Stimulated activated CD8-positive, alpha-beta memory T cell treated with anti-CD3 and anti-CD28 coated beads, Interleukin-4, amount 100 ng/mL, for 48 hours (primary cell): ENCODE measurements at places on chromosomes 5 and 9.

DNA sequence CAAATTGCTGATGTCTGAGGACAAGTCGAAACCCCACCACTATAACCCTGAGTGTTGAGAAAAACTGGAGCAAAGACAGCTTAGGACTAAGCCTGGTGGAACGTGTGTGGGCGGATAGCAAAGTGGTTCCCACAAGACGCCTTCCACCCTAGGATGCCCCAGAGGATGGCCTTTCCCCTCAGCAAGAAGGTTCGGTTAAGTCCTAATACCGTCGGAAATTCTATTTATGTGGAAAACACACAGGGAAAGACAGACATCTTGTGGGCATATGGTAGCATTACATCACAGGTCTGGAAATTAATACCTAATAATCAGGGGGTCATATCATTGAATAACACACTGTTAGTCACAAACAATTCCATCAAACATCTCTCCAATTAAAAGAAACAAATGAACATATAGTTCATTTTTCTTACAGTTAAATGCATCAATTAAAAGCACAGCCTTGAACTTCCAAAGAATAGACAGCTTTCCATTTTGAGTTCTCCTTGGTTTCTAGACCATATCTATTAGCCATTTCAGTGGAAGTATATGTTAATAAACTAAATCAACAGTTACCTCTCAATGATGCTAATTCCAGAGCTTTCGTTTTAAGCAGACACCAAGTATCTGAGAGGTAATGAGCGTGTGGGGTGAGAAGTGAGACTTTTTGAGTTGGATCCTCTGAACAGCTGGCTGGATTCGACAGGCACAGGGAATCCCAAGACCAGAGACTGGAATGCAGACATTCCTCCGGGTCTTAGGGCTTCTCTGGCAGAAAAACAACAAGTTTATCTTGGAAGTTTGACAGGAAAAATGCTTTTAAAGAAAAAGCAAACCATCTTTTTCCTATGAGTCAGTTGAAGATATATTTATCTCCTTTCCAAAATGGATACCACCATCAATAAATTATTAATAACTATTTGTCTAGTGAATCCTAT lies 2.9 kb upstream of the ICE1 start:
- no peak for DNase-seq

GRCh38 chr5:156359476-156359875 lies 32.5 kb downstream of the SGCD start:
- no peak for DNase-seq

DNA sequence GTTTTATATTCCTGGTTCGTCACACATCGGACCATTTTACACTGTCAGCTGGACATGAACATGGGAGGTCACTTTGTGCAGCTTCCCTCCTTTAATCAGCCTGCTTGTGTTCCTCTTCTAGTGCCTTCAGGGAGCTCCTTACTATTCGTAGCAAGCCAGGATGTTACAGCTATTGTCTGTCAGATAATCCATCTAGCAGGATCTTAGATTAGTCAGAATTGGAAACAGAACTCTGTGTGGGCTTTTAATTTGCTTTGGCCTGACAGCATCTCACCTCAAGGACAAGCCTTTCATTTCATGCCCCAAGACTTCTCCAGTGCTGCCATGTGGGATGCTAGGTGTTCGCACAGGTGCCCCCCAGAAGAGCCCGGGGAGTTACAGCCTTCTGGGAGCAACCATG lies 30.2 kb upstream of the EPB41L4B start:
- DNase-seq, result no peak

GRCh38 chr9:89661956-89662717 lies 57.3 kb downstream of the GADD45G start:
- no peak for DNase-seq

GRCh38 chr9:117546894-117547678 lies 132.2 kb upstream of the ASTN2 start:
- peak; percentile 23 for DNase-seq

DNA sequence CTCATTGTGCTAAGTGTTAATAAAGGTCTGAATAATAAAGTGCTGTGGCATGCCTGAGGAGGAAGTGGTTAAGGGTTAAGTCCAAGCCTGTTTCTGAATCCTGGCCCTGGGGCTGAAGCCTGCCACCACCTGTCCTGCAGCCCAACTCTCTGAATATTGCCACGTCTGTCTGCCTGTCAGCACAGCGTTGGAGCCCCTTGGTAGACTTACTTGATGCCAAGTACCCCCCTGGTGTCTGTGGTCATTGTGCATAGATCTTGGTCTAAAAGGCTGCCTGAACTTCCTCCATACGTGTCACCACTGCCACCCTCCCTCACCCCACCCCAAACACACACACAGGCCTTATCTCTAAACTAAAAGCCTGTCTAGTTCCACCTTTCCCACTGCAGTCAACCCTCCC lies 35.4 kb upstream of the SLC2A8 start:
- DNase-seq, result no peak

GRCh38 chr9:88800329-88800682 lies 191.0 kb upstream of the S1PR3 start:
- no peak for DNase-seq

GRCh38 chr5:171907725-171908343 lies 98.6 kb downstream of the FBXW11 start:
- peak; percentile 53 for DNase-seq

GRCh38 chr5:105695941-105696340 lies 1974.8 kb downstream of the EFNA5 start:
- DNase-seq, result no peak

DNA sequence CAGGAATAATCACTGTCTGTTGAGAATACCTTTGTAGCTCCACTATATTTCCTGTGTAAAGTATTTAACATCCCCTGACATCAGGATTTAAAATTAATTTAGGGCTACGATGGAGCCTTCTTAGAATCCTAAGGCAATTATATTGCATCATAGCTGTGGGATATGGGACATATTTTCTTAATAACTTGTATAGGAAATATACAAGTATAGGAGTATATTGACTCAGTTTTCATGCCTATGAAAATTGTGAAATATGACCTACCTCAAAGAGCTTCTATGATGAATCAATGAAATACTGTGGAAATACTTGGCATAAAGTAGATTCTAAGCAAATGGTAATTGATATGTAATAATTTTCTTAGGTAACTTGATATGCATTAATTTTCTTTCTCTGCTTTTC lies 221.0 kb upstream of the KLF4 start:
- DNase-seq, result no peak

GRCh38 chr9:4301296-4301695 lies 1.4 kb upstream of the GLIS3 start:
- DNase-seq, result no peak

DNA sequence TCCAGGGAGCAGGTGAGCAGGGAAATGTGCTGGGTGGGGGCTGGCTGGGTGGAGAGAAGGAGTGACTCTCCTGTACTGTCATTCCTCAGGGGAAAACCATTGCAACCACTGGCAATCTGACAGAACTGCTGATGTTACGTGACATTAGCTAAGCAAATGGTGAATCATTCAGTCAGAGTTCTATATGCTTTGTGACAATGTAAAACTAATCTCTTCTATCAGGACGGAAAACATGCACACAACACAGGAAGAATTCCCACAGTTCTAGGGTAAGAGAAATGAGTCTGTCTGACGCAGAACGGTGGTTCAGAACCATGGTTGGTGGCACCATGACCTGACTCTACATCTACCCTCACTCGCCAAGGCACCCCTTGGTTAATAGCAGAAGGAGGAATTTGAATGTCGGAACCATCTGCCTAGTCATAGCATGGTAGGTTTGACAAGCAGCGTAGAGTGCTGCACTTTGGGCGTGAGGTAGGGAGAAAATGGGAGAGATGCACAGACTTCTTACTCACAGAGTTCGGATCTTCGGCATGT lies 243.6 kb upstream of the PANK3 start:
- no peak for DNase-seq

- no peak for DNase-seq
Measured at GRCh38 chr5:173851595-173852243, 36.4 kb upstream of the CPEB4 start.

DNA sequence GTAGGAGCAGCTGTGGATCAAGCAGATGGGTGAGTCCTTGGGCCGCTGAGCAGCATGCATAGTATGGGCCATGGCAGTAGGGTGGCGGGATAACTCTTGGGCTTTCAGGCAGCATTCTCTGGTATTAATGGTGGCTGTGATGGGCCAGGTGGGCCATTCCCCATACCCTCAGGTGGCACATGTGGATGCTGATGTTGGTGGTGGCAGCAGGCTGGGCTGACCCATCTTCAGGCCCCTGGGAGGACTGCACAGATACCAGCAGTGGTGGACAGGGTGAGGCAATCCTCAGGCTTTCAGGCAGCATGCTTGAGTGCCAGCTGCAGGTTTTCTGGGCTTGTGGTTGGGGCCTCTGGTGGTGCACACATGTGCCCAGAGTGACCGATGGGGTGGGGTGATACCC lies 27.1 kb upstream of the C6 start:
- no peak for DNase-seq

- DNase-seq, result no peak
Measured at GRCh38 chr9:88664773-88665172, 129.8 kb downstream of the NXNL2 start.

GRCh38 chr9:5841771-5842573 lies 9.1 kb upstream of the ERMP1 start:
- peak; percentile 70 for DNase-seq

DNA sequence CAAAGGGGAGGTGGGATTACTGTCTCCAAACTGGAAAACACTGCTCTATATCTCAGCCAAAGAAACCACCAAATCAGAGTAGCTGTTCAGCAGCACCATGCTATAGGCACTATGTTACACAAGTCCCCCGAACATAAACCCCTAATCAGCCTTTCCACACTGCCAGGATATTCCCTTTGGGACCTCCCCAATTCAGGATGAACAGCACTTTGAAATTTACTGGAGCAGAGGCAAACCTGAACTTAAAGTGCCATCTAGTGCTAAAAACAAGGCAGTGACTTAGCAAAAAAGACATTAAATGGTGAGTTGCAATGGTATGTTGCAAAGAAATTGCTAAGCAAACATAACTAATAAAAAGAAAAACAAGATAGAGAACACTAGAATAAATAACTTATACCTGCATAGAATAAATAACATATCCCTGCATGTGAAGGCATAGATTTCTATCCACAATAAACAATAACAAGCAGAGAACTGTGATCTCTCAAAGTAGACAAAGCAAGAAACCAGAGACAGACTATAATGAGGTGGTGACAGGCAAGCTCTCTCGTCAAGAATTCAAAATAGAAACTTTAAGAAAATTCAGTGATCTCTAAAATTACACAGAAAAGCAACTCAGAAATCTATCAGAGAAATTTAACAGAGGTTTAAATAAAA lies 584.4 kb upstream of the ACO1 start:
- DNase-seq, result no peak

DNA sequence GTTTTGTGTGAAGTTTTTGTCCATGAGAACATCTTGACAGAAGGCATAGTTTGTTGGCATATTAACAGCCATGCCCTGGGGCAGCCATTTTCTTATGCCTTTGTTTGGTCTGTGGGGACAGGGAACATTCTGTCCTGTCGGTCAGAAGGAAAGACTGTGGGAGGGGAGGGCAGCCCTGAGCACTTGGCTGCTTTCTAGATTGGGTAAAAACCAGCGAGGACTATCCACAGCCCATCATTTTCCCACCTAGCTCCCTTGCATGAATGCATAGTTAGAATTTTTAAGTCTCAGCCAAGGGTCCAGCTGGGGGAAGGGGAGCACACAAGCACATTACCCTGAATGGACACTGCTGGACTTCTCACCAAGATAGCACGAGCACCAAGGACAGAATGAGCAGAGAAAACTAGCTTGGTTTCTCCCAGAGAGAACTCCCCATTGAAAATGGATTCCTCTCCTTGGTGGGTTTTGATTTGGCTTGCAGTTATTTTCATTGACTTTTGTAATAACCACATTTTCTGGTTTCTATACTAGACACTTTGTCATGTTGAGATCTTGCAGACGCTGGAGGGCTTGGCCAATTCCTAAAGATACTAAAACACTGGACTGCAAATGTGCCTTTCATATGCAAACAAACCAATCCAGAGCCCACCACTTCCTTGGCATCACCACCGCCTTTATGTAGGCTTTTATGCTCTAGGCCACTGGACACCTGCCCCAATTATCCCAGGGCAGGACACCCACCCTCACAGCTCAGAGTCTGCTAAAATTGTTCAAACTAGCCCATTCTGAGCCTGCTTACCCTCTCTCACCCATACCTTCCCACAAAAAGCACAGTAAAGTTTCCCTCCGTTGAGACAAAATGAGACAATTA lies 129.9 kb downstream of the BOD1 start:
- no peak for DNase-seq

DNA sequence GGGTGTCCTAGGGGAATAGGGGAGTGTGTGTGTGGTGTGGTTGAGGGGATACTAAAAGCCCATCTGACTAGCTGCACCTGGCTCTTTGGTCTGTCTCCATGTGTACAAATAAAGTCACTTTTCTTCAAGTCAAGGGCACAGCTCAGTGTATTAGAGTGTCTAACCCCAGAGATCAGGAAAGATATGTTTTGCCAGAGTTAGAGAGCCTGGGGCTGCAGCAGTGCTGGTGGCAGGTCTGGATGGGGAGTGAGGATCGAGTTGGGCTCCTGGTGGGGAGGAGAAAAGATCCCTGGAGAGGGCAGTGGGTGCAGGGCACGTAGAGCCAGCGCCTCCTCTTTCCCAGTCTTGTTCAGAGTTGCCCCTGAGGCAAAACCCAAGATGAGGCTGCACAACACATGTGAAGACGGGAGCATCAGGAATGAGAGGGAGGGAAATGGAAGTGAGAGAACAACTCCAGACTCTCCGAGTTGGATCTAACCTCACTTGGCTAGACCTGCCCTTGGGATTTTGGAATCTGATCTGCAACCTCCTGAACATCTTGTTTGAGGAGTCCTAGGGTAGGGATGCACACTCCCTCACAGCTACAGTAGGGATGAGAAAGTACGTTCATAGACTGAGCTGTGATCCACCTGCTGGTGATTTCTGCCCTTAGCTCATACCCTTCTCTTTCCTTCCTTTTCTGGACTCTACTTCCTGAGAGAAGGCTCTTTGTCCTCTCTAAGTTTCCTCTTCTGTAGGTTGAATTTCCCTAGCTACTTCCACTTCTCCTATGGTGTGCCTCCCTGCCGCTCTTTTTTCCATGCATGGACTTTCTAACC lies 309.9 kb downstream of the ZSWIM6 start:
- DNase-seq, result no peak

DNA sequence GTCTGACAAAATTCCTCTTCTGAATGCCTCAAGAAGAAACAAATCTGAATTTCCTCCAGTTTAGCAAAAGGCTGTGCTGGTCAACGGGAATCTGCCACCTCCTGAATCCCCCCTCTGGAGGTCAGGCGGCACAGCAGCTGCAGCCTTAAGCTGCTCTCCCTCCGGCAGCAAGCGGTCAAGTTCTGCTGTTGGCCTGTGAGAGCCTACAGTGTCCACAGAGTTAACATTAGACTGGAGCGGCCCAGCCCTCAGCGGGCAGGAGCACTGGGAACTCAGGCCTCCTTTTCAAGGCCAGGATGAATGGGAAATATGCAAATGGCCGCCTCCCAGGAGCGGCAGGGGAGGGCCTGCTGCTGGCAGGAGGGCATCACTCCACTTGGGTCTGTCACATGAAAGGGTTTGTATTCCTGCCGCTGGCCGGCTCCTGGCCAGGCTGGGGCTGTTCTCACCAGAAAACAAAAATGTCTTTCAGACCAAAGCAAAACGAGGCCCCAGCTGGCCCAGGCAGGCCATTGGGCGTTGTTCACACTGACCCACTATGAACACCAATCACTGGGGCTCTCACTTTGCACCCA lies 8.2 kb downstream of the ACSL6 start:
- no peak for DNase-seq

- DNase-seq, result no peak
Measured at GRCh38 chr5:77157732-77158532, 52.5 kb upstream of the PDE8B start.
